ENCODE measurements at places on chromosomes 1 and 21.

- DNase-seq, result no peak
Observed at GRCh38 chr21:42356650-42357049, 5.9 kb upstream of the TFF2 start.

DNA sequence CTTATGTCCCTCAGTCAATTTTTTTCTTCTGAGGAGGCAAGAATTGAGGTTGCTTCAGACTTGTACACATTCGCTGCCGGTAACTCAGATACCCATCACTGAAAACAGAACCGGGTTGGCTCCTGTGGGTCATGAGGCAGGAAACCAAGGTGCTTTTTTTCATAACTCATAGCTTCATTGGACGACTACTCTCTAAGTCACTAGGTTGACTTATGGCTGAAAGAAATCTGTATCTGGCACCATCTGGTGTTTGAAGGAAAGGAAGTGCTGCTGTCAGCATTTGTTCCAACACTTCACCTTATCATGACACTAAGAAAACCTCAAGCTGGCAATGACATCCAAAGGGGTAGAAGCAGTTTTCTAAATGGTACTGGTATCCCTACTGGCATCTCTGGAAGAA lies 82.3 kb downstream of the TBX19 start:
- DNase-seq, result no peak

- DNase-seq, result peak; percentile 87
Observed at GRCh38 chr21:25133939-25134338, 473.3 kb downstream of the MRPL39 start.

DNA sequence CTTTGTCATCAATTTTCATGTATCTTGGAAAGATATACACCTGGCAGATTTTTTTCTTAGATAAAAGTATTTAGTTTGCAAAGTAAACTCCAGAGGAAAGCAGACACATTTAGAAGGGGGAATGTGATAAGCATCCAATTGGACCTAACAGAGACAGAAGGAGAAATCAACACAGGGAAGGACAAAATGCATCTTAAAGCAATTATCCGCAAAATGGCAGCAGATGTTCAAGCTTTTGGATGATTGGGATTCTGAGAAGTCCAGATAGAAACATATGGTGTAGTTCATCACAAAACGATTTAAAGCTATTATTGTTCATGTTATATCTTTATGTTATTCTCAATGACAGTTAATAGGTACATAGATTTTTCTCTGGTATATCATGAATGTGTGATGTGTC lies 1153.1 kb upstream of the B3GALT2 start:
- no peak for DNase-seq

DNA sequence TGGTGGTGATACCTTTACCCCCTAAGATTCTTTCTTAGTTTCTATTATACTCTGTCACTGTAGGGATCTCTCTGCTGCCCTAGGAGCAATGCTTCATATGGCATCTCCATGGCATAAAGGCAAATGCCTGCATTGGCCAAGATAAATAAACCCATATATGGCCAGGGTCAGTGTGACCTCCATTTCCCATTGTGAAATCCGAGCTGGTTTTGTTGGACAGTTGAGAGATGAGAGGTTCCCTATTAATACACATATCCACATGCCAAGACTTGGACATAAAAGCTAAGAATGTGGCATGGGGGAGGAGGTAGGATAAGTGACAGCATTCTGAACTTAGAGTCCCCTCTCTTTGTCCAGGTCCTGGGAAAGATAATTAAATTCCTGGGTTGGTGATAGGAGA lies 1.4 kb downstream of the TPM3 start:
- DNase-seq, result no peak

GRCh38 chr1:13430495-13430894 lies 20.2 kb downstream of the PRAMEF20 start:
- DNase-seq, result no peak

- DNase-seq, result peak; percentile 56
Observed at GRCh38 chr1:244796719-244797406, 38.6 kb upstream of the COX20 start.

DNA sequence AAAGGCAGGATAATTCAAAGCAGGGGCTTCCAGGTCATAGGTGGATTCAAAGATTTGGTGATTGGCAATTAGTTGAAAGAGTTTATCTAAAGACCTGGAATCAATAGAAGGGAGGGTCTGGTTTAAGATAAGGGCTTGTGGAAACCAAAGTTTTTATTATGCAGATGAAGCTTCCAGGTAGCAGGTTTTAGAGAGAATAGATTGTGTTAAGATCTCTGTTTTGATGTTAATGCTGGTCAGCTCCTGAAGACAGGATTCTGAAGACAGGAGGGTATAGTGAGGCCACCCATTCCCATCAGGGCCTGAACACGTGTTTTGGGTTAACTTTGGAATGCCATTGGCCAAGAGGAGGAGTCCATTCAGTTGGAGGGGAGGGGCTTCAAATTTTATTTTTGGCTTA lies 6.1 kb upstream of the PTBP2 start:
- DNase-seq, result no peak

- no peak for DNase-seq
Observed at GRCh38 chr1:91308544-91308943, 96.1 kb downstream of the HFM1 start.

DNA sequence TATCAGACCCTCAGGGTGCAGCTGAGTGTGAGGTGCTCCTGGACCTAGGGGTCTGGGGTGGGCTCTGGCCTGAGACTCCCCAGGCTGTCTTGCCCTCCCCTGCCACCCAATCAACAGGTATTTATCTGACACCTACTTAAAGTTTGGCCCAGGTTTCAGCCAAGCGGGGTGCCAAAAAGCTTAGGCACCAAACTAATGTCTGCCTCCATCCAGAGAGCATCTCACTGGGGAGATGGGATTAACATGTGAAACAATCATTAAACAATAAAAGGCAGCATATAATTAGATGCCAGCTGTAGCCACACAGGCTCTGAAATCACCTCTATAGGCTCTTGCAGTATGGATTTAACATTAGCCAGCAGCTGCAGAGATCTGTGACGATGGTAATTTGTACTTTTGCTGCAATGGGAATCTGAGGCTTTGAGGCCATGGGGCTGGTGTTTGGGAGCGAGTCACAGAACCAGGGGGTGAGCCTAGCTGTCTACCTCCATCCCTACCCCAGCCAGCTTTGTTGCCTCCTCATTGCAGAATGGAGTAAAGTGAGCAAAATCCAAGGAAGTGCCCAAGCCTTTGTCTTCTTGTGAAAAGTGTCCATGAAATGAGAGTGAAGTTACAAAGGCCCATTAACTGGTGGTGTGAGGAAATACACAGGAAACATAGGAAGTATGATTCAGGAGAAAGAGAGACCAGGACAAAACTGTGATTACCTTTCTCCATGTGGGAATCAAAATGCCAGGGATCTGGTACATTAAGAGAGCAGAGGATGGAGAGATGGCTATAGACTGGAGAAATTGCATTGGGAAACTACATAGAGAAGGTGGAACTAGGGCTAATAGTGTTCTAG lies 36.1 kb downstream of the EIF2D start:
- no peak for DNase-seq

DNA sequence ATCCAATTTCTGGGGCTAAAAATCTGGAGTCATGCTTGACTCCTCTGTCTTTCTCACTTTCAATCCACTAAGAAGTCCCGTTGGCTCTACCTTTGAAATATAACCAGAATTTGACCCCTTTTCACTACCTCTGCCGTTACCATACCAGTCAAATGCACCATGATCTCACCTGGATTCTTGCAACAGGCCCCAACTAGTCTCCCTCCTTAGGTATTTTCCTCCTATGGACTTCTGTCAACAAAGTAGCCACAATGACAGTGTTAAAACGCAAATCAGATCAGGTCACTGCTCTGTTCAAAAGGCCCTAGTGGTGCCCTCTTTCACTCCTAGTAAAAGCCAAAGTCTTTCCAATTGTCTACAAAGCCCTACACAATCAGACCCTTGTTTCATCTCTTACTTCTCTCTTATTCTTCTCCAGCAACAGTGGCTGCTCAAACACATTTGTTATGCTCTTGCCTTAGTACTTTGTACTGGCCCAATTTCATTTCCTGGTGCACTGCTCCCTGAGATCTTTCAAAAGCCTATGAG lies 35.7 kb upstream of the AGL start:
- DNase-seq, result no peak

- DNase-seq, result no peak
Observed at GRCh38 chr1:204947338-204947737, 76.7 kb downstream of the NFASC start.

DNA sequence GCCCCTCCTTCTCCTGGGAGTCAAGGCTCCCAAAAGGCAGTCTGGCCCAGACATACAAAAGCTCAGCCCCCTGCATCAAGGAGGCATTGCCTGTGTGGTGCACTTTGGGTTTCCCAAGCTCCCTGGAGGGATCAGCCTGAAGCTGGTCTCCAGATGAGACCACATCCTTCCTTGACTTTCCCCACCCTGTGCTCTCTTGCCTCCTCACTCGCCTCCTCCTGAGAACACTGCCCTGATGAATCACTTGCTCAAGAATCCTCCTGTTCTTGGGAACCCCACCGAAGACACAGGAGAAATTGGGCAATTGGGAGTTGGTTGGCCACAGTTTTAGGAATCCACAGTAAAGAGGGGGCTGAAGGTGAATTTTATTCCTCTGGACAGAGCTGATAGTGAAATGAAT lies 34.8 kb upstream of the LYST start:
- peak; percentile 73 for DNase-seq

DNA sequence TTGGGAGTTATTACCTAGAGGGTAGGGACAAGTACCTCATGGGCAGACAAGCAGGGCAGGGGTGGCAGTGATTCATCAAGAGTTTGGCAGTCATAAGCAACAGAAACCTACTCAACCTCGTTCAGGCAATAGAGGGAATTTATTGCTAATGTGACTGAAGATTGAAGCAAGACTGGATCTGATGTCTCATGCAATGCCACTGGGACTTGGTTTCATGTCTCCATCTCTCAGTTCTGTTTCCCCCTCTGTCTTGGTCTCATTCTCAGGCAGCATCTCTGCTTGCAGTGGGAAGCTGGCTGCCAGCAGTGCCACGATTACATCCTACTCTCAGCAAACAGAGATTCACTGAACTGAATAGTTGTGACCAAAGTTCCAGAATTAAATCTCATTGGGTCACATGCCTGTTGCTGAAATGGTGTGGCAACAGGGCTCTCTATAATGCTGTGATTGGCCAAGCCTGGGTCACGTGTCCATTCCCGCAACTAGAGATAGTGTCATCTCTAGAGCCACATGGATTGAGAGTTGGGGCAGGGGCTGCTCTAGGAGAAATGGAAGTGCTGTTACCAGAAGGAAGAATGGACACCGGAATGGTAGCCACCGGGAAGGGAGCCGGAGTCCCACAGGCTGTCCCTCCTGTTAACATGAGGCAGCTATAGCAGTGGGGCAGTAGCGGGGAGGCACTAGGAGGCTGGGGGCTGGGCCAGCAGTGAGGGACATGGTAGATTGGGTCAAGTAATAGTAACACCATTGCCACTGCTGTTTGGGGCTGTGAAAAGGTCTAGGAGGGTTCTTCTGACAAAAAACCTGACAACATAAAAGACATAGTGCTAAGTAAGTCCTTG lies 3.9 kb upstream of the CDC42 start:
- DNase-seq, result no peak

All from fibroblast of skin of right biceps (primary cell).